B cell (primary cell): ENCODE measurements at places on chromosomes 1 and 21.

DNA sequence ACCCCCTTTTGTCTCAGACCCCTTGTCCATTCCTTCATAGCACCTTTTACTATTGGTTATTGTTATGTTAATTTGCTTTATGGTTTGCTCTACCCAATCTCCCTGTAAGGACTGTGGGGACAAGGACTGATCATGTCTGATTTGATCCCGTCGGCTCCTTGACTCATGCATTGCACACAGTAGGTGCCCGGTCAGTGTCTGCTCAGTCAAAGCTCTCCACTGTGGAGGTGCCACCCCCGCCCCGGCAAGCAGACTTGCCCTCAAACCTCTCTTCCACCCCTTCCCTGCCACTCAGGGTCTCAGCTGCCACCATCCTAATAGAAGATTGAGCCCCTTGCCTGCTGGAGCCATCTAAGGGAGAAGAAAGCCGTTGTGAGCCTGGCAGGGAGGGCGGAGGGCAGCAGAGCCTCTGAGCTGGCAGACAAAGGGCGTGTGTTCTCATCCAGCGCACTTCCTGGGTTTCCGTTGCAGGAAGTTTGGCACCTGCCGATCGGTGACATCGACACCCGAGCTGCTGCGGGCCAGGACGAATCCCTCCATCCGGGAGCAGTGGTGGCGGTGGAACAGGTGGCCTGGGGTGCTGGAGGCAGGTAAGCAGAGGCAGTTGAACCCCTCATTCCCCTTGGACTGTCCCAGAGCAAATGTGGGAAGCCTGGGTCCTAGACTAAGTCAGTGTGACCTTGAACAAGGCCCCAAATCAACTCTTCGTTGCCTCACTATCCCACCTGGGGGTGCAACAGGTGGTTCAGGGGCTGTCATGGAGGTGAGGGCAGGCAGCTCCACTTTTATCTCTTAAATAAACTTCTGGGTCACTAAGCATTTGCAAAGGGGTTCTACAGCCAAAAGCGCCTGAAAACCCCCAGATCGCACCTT, 2.2 kb upstream of the FBLIM1 start:
- DNase-seq: peak; percentile 29

DNA sequence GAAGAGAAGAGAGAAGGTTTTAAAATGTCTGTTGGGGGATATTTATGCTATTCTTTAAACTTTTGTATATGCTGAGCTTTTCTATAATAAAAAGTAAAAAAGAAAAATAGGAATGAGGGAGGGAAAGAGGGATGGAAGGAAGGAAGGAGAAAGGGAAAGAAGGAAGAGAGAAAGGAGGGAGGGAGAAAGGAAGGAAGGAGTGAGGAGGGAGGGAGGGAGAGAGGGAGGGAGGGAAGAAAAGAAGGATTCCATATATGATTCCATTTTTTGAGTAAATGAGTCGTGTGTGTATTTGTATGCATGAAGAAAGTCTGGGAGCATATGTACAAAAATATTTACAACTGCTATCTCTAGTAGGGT, 120.9 kb upstream of the ZBTB40 start:
- DNase-seq: no peak

GRCh38 chr1:204105131-204105515, 32.2 kb downstream of the SOX13 start:
- DNase-seq: no peak

- no peak for DNase-seq
These were observed 3.7 kb upstream of the DIPK1A start for GRCh38 chr1:92964998-92965397.

DNA sequence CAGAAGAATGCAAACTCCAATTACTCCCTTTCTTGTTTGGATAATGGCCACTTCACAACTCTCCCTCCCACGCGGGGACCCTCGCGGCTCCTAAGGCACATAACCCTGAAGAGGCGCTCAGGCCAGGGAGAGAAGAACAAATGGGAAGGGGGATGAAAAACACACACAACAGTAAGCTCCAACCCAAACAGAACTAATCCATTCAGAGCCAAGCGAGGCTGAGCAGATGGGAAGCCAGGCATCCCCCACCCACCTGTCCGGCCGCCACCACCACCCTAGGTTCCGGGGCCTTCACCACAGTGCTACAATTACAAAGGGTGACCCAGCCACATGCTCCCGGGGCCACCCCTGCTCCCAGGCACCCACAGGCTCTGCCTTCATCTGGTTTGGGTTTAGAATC, 101.5 kb downstream of the MRPL37 start:
- DNase-seq: no peak
